NCI-H460 (cell line): ENCODE measurements at places on chromosomes 11 and 22.

- DNase-seq = no peak
These were observed 25.7 kb downstream of the ARHGAP1 start for GRCh38 chr11:46674463-46675287.

- DNase-seq = no peak
These were observed 118.8 kb downstream of the INSC start for GRCh38 chr11:15233371-15234165.

DNA sequence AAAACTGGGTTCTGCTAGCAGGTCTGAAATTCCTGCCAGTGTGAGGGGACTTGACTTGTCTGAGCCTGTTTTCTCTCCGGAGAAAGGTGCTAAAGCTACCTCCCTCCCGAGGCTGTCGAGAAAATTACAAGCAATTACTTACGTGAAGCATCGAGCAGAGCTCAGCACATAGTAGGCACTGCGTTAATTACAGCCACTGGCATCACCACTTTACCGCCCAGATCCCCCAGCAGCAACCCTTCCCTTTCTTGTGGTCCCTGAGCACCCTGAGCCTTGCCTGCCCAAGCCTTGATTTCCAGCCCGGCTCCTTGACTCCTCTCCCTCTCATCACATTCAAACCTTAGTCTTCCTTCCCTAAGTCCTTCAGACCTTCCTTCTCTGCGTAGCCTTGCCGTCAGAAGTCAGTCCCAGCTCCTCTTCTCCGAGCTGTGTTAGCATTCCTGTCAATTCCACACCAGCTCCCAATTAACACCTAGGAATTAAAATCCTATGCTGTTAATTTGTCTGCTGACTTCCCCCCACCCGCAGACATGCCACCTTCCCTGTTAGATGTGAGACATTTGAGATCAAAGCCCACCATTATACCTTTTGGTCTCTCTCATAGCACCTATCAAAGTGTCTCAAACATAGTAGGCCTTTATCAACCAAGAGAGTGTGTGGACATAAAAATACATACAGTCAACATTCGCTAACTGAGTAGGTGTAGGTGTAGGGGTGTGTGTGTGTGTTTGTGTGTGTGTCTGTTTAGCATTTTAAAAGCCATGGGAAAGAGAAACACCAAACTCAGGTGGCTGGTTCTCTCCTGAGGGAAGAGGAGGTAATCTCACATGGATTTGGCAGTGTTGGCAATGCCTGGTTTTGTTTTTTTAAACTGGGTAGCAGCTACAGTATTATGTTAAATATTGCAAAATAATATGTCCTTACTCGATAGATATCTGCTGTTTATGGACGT, 2.8 kb upstream of the KCNJ5 start:
- DNase-seq = no peak

DNA sequence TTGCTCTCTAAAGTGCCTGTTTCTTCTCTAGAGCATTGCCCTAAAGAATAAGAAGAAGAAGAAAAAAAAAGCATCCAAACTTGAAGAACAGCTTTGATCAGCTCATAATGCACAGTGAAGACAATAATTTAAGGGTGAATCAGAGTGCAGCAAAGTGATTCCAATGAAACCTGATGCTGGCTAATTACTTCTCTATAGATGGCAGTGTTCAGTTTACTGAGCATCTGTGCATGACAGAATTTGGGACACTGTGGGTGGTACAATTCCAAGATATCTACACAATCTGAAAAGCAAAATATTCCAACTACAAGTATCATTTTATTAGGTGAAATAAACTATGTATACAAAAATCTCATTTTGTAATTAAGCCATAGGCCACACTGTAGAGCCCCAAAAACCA, 450.5 kb upstream of the CCDC90B start:
- no peak for DNase-seq

GRCh38 chr22:31343235-31344191, 2.6 kb downstream of the PATZ1 start:
- DNase-seq = no peak

DNA sequence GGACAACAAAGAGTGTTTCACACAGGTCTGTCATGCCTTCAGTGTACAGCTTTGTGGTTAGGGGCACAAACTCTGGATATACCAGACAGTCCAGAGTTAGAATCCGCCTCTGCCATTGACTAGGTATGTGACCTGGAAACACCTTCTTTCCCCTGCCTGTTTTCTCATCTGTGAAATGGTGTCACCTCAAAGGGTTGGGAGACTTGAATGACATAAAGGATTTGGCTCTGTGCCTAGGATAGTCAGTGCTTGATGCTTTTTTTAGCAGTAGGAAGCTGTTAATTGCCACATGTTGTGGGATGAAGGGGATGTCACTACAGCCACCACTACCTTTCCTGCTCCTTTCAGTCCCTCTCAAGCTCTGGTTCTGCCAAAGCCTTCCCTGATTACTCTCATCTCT, 17.4 kb upstream of the LRRC55 start:
- no peak for DNase-seq

DNA sequence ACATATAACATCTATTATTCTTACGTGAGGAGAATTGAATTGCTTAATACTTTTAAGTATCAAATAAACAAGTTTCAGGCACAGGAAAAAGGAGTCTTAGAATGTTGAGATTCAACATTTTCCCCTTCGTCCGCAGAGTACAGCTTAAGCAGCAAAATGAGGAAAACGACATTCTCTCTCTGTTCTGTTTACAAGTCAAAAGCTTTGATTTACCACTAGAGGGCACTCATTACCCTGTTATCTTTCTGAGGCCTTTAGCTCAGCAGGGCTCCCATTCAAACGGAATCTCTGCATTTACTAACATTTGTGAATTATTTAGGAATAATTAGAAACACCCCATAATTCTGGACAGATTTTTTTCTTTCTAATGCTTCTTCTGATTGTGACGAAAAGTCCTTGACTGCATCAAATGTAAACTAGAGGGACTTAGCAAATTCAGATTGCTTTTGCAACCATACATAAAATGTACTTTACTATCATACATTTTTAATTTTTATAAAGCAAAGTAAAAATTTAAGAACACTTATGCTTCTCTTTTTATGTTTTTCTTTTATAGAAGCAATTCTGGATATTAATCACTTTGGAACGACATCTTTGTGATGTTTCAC, 75.0 kb downstream of the JRKL start:
- peak; percentile 62 for DNase-seq

DNA sequence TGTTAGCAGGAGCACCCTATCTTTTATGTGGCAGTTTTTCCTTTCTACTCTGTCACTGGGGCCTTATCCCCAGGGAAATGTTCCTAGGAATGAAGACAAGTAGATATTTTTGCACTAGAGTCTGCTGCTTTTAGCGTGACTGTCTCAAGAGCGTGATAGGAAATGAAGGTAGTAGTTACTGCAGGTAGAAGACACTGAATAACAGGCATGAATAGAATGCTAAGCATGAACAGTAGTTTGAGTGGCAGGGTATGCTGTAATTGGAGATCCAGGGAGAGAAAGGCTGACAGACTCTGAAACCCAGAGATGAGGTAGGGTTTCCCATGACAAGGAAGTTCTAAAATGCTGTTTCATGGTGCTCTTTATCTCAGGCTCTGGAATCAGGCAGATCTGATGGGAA, 475.1 kb downstream of the NELL1 start:
- DNase-seq = no peak

GRCh38 chr22:43389227-43389836, 22.5 kb upstream of the MPPED1 start:
- no peak for DNase-seq

- DNase-seq = no peak
These were observed 108.5 kb upstream of the SORL1-AS1 start for GRCh38 chr11:121561240-121561639.

GRCh38 chr11:37407461-37407860, 809.4 kb upstream of the RAG2 start:
- no peak for DNase-seq

DNA sequence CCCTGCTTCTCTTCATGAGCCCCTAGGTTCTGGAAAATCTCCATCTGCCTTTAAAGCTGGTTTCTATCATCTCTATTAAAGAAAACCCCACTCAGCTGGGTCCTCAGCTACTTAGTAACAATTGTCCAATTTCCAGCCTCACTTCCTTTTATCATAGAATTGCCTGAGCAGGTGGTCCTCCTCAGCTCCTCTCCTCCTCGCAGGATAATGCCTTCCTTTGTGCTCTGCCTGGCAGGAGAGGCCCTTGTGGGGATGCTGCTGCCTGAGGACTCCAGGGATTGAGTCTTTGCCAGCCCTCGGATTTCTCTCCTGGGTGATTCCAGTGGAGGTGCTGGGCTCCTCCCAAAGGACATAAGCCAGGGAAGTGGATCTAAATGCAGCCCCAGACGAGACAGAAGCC, 448.3 kb downstream of the INSC start:
- no peak for DNase-seq

DNA sequence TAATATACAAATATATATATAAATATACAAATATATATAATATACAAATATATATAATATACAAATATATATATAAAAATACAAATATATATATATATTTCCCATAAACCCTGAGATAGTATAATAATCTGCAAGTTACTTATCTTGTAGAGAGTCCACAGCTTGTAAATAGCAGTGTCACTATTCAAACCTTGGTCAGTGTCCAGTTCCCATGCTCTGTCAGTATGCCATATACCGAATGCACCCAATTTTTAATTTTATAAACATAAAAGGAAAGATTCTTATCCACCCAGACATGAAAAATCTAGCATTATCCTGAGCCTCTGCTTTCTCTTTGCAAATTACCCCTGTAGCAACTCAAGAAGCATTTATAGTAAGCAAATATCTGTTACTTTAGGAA, 21.6 kb upstream of the CTSC start:
- no peak for DNase-seq

- no peak for DNase-seq
These were observed 290.2 kb downstream of the ETS1 start for GRCh38 chr11:128297091-128297651.

- no peak for DNase-seq
These were observed 25.5 kb downstream of the NNMT start for GRCh38 chr11:114321621-114322257.

DNA sequence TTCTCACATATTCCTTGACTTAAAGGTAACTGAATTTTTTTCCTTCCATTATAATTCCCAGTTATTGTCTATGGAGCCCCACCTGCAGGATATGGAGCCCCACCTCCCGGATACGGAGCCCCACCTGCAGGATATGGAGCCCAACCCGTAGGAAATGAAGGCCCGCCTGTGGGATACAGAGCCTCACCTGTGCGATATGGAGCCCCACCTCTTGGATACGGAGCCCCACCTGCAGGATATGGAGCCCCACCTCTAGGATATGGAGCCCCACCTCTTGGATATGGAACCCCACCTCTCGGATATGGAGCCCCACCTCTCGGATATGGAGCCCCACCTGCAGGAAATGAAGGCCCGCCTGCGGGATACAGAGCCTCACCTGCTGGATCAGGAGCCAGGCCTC, 28.1 kb downstream of the WBP2NL start:
- no peak for DNase-seq

- no peak for DNase-seq
These were observed 745.9 kb upstream of the TENM4 start for GRCh38 chr11:80186692-80187091.

DNA sequence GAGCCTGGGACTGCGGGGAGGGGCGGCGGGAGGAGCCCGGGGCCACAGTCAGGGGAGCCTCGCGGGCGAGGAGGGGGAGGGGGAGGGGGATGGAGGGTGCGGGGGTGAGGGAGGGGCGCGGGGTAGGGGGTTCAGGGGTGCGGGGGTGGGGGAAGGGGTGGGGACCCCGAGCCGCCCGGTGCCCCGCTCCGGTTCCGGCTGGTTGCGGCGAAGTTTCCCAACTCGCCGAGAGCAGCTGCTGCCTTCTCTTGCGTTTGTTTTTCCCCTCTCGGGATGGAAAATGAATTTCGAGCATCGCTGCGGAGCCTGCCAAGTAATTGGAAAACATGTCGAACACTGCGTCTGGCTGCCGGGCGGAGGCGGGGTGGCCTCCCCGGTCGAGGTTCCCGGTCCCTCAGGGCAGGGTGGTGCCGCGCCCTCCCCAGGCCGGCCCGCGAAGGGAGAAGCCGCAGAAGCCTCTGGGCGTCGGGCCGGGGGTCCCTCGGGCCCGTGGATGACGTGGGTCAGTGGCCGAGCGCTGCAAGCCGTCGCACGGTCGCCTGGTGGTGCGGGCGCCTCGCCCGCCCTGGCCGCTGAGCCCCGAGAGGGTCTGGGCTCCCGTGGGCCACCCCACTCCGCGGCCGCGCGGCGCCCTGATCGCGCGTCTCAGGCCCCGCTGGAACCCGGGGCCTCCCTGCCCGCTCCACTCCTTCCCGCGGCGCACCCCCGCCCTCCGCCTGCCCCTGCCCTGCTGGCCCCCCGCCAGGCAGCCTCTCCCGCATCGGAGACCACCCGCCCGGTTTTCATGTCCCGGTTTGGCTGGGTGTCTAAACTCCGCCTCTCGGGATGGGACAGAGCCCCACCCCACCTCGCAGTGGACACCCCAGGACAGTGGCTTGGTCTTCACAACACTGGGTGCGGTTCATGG, 12.1 kb downstream of the SPATA19 start:
- no peak for DNase-seq

DNA sequence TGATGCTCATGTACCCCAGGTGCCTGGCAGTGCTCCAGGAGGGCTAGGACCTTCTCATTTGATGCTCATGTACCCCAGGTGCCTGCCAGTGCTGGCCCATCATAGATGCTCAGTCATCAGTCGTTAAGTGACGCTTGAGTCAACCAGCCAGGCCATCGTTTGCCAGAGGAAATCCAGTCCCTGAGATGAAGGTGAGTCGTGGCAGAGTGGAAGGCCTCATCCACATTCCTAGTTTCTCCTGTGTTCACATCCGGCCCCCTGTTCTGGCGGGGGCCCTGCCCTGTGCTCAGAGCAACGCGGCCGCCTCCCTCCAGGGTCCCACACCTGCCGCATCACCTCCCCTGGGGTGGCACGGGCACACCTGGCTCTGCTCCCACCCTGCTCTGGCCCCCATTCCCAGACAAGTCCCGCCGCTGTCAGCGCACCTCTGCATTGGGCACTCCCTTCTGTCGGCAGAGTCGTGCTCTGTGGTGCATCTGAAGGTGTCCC, 279.9 kb downstream of the BRD1 start:
- DNase-seq = no peak

DNA sequence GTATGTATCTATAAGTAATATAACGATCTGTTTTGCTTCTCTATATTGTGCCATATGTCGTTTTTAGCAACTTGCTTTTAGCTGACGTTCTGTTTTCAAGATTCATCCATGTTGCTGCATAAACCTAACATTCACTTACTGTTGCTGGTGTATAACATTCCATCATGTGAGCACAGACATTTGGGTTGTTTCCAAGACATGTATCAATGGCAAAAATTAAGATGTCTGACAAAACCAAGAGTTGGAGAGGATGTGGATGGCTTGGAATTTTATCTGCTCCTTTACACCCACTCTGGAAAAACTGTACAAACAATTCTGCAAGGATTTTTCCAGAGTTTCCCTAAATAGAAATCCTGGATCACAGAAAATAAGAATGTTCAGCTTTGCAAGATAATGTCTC, 40.9 kb downstream of the DGCR2 start:
- DNase-seq = no peak

- DNase-seq = no peak
These were observed 61.8 kb upstream of the UBASH3B start for GRCh38 chr11:122593473-122594420.

DNA sequence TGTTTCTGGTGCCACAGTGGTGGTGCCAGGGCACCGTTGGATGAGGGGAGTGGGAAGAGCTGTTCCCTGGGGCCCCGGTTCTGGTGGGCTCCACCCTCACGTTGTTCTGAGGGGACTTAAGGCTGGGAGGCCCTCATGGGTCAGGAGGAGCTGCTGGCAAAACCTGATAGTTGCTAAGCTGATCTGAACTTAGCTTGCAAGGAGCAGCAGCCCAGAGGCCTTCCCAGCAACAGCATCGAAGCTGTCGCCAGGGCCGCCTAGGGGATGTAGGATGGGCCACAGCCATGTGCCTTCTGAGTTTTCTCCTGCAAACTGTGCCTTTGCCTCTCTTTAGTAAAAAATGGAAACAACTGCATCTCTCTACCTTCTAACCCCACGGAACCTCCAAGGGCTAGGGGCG, 240.2 kb downstream of the TBC1D22A start:
- DNase-seq = no peak
